Uterus (tissue), 4 donors: ENCODE measurements at places on chromosomes 16 and 17.

GRCh38 chr17:4310354-4311060 is 46.7 kb upstream of the ANKFY1 start:
- no peak for DNase-seq

DNA sequence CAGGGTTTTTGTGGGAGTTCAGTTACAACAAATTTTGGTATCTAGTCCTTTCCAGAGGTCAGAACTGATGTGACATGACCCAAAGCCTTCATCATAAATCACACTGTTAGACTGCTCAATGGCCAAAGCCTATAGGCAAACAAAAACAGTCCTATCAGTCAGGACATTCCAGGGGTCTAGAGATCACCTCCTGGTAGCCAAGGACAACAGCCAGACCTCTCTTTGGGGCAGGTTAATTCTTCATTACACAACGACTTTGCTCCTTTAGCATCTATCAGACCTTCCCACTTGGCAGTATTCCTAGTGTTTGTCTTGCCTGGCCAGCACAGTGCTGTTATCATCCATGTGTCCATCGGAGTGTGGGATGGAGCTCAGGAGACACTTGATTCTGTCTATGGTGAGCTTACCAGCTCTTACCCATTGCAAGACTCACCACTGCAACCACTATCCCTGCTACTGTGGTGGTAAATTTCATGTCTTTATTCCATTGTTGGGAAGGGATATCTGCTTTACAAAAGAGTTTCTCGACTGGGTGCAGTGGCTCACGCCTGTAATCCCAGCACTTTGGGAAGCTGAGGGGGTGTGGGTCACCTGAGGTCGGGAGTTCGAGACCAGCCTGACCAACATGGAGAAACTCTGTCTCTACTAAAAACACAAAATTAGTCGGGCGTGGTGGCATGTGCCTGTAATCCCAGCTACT is 95.5 kb upstream of the DHX40 start:
- DNase-seq = no peak

- DNase-seq = no peak
These were observed 560.2 kb downstream of the TOX3 start for GRCh38 chr16:51986717-51987116.

- peak; percentile 34 for DNase-seq
These were observed 2.5 kb upstream of the SALL1 start for GRCh38 chr16:51153577-51154031.

DNA sequence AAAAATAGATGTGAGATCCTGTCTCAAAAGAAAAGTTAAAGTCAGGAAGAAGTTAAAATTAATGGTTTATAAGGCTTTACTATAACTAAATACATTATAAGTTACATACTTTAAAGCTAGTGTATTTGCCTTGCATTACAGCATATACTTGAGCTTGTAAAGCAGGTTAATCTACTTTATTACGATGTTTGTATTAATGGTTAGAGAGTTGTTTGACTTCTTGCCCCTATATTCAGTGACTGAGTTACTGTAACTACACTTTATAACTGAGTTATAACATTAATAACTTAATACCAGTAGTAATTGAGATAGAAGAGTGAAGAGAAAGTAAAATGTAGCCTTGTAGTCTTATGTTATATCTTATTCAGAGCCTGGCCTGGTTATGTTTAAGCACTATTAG is 22.9 kb downstream of the CLTC start:
- no peak for DNase-seq

- no peak for DNase-seq
These were observed 50.5 kb downstream of the ASIC2 start for GRCh38 chr17:33242375-33243124.

- DNase-seq = no peak
These were observed 4.9 kb upstream of the ASGR1 start for GRCh38 chr17:7184091-7184488.

DNA sequence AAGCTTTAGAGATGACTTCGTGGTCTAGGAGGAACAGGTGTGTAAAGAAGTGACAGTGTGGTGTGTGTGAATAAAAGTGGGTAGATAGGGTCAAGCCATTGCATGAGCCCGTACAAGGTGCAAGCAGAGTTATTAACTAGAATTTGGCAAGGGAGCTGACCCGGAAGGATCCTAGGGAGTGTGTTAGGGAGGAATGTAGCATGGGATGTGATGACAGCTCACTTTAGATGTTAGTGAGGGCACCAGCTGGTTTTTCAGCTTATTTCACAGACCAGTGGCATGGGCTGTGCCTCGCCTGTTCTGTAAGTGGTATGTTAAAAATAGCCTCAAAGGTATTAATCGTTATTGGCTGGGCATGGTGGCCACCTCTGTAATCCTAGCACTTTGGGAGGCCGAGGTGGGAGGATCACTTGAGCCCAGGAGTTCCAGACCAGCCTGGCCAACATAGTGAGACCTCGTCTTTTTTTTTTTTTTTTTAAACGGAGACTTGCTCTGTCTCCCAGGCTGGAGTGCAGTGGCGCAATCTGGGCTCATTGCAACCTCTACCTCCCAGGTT is 8.3 kb downstream of the ANKRD40CL start:
- DNase-seq = no peak

DNA sequence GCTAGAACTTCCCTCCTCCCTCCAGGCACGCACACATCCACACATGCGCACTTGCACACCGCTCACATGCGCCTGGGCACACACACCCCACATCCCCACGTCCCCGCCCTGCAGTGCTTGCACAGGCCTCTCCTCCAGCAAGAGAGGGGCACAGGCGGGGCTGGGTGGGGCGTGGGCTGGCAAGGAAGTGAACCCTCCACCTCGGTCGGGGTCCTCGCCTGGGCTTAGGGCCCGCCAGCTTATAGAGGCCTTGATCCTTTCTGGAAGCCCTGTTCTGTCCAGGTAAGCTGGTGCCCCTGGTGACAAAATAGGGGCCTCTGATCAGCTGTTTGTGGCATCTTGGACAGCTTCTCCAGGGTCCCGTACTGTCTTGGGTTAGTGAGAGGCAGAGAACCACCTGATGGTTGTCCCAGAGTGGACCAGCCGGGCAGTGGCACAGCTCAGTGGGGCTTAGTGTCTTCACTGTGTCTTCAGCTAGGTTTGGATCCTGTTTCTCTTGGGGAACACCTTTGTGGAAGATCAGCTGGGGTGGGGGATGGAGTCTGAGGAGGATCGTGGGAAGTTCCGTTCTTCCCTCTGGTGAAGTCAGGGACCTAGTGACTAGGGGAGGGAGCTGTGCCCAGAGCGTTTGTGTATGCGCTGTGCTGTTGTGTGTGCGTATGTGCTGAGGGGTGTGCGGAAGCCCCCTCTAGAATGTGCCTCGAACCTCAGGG is 12.1 kb downstream of the TBX4 start:
- no peak for DNase-seq

DNA sequence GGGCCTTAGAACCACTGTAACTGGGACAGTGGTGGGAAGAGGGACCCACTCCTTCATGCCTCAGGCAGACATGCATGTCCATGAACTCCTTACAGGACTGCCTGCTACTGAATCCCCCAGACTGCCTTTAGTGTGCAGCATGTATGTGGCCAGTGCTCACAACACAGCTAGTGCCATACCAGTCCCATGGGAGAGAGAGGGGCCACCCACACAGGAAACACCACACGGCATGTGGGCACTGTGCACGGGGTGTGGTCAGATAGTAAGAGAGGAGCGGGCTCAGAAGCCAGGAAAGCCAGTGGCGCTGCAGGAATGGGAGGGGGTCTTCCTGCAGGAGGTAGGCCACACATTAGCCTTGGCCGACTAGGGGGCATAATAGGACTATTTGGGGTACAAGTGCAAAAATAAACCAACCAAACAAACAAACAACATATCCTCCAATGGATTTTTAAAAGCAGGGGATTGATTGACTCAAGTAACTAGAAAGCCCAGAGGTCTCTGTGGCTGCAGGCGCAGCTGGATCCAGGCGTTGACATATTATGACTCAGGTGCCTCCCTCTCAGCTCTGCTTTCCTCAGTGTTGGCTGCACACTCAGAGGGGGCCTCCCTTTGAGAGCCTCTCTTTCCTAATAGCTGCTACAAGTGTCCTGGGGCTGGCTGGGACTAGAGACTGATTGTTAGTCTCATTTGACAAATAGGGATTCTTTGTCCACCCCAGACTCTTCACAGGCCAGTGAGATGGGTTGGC is 104.4 kb downstream of the AMFR start:
- no peak for DNase-seq

DNA sequence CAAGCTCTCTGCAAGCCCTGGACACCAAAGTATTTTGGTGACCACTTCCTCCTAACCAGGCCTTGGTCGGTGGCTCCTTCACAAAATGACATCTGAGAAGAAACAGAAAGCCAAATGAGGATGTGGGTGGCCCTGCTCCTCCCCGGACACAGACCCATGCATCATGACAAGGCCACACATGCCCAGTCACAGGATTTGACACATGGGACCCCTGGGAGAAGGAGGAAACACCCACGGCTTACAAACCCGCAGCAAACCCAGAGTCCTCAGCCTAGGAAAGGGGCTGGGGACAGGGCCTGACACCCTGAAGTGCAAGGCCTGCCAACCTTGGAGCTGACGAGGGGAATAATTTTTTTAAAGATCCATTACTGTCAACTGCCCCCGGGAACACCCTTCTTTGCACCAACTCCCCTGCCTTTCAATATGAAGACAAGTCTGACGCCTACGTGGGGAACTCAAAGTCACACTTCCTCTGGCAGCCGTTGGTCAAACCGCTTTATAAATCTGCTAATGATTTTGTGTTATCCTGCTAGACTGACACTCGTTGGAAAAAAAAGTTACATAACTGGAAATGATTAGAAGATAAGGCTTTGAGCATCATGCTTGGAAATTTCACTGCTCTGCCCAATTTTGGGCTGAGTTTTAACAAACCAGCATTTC is 41.3 kb downstream of the GAS7 start:
- no peak for DNase-seq

- DNase-seq = peak; percentile 59
These were observed 6.3 kb downstream of the CSF3 start for GRCh38 chr17:40021451-40021971.

DNA sequence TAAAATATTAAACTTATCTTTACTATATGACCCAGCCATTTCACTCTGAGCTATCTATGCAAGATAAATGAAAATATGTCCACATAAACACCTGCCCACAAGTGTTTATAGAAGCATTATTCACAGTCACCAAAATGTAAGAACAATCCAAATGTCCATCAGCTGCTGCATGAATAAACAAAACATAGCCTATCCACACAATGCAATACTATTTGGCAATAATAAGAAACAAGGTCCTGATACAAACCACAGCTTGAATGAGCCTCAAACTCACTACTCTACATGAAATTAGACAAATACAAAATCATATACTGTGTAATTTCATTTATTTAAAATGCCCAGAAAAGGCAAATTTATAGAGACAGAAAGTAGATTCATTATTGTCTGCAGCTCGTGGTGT is 355.1 kb downstream of the CDH8 start:
- DNase-seq = no peak

DNA sequence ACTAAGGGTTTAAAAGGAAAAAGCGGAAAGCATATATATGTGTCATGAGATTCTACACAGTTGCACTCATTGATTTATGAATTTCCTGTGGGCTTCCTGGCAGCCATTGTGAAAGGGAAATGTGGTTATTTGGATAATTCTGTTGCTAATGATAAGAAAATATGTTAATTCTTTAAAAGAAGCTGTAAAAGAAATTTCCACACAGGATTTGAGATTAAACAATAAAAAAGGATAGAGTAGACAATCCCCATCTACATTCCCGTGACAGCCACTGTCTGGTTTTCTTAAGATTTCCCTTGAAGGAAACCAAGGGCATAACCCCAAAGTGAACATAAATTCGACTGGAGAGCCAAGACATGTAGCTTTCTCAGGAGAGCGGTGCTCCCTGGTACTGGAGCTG is 397.5 kb downstream of the CPPED1 start:
- no peak for DNase-seq

DNA sequence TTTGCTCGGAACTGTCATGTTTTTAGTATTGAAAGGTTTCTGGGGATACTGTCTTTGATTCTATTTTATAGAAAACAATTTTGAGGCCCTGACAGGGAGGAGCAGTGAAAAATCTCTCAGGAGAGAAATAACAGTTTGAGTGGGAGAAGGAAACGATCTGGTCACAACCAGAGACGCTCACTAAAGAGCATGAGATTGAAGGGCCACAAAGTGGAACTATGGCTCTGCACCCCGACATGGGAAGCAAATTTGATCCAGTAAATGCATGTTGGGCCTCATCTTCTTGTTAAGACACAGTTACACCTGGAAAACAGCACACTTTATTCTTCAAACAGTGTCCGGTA is 492 bp downstream of the ERAL1 start:
- no peak for DNase-seq

DNA sequence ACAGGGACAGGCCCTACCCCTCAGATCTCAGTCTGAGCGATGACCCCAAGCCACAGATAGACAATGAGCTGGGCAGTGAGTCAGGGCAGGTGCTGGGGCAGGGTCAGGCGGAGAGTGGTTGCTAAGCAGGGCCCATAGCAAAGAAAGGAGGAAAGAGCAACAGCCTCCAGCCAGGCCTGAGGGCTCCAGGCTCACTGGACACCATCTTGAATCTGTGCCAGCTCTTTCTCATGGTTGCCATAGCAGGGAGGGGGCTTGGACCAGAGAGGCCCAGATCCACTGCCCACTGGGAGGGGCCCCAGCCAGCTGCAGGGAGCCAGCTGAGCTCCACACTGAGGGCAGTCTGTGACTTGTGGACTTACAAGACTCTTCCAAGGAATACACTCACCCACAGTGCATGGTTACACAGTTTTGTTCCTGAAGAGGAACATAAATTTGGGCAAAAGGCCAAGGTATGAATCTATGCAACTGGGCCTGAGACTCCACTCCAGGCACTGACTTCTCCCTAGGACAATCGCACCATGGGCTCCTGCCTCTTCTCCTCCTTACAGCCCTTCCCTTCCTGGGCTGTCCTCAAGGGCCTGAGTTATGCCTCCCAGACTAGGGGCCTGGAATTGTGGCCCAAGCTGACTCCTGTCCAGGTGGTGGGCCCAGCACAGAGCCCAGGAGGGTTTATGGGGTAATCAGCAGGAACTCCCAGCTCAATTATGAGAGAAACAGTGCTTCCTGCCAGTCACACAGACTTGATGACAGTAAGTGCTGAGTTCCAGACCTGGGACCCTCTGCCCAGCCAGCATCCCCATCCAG is 59.9 kb downstream of the BEAN1 start:
- peak; percentile 20 for DNase-seq

- no peak for DNase-seq
These were observed 3.6 kb downstream of the SOCS7 start for GRCh38 chr17:38355251-38355650.

DNA sequence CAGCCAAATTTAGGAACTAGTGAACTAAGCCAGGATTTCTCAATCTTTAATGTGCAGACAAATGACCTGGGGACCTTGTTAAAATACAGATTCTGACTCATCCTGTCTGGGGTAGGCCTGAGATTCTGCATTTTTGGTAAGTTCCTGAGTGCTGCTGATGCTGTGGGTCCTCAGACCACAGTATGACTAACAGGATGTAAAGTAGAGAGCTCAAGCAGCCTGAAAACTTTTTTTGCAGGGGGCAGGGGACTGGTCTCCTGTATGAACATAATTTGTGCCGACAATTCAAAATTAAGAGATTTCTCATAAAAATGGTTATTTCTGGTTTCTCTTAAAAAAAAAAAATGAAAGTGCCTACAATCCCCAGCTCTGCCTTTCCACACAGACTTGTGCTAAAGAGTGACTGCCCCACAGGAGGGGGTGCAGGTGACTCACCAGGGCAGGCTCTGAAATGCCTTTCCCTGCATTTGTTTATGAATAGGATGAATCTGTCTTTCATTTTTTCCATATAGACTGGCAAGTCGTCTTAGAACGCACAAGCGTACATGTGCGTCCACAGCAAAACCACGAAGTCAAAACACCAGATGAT is 271.5 kb downstream of the PHKB start:
- no peak for DNase-seq
